Fibroblast of skin of scalp (primary cell): ENCODE measurements at places on chromosomes 6 and 20.
A peak's percentile ranks its signal among the peaks of the same experiment; 100 is the strongest.

- peak; percentile 19 for DNase-seq
Observed at GRCh38 chr6:46410334-46410953, 80.8 kb downstream of the RCAN2 start.

DNA sequence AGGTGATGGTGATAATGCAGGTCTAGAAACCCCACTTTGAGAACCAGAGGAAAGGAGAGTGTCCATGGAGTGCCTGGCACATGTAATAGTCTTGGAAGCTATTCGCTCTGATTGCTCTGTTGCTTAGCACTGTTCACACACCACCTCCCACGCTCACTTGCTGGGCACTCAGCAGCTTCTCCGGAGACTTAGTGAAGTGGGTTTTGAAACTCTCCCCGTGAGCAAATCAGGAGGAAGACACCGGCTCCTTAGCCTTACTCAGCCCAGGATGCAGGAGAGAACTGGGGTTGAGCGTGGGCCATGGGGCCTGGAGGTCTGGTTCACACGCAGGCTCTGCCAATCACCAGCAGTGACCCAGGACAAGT, 22.2 kb downstream of the BMP7 start:
- DNase-seq: no peak

GRCh38 chr20:53194306-53195290, 222.4 kb downstream of the TSHZ2 start:
- DNase-seq: no peak

DNA sequence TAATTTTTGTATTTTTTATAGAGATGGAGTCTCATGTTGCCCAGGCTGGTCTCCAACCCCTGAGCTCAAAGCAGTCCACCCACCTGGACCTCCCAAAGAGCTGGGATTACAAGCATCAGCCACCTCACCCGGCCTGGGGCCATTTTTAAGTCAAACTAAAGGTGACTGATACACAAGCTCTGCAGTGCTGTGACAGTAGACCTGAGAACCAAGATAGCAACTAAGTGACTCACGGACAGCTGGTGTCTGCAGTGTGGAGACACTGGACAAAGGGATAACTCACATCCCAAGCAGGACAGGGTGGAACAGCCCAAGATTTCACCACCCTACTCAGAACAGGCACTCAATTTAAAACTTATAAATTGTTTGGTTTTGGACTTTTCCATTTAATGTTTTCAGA, 402.5 kb downstream of the CD83 start:
- no peak for DNase-seq

GRCh38 chr20:14711652-14712051, 374.2 kb upstream of the FLRT3 start:
- DNase-seq: no peak

- peak; percentile 61 for DNase-seq
Observed at GRCh38 chr6:132168961-132169360, 217.8 kb upstream of the CCN2 start.

GRCh38 chr6:53347921-53348370, 804 bp downstream of the ELOVL5 start:
- peak; percentile 75 for DNase-seq

DNA sequence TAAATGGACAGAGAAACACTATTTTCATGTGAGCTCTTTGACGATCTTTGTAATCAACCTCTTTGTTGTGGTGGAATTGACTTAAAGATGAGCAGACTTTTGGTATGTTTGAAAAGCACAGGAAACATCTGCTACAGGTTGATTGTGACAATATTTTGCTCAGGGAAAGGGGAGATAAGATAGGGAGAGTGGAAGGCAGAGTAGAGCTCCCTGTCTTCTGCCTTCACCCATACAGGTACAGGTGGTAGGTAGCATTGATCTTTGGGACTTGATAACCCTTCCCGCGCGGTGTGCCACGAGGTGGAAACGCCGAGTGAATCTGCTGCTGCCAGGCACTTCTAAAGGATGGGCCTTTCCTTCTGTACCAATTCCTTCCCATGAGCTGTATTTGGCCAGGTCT, 183.6 kb downstream of the UTRN start:
- no peak for DNase-seq

DNA sequence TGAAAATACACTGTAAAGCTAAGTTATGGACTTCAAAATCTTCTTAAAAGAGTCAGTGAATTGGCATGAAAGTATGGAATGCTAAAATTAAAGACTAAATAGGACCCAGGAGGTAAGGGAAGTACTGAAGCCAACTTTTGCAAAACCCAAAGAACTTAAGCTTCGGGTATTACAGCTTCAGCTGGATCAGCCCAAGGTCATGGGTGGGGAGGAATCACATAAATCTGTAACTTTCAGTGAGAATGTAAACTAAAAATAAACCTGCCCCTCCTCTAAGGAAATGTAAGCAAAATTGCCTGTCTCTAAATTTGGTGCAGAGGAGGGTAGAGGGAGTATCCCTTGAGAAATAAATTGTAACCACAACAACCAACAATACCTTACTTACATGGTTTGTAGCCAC, 4.4 kb upstream of the MUC21 start:
- no peak for DNase-seq

- DNase-seq: no peak
Observed at GRCh38 chr20:57967364-57967763, 257.5 kb upstream of the PMEPA1 start.
